ENCODE measurements at places on chromosomes 4 and X. TPM values are rescaled to one million over a fixed set of nuclear protein-coding genes. Genes with fewer than 3 reads are reported as not detected.

The APOOL gene
- 24.0 TPM for total RNA-seq

The MAGEA1 gene
- total RNA-seq: 44.1 TPM

The DMD gene
- 11.8 TPM for total RNA-seq

The CWH43 gene
- not detected for total RNA-seq

The SAGE1 gene
- 22.9 TPM for total RNA-seq

The PNMA5 gene
- total RNA-seq: 0.20 TPM

The RENBP gene
- 14.8 TPM for total RNA-seq

The KLF8 gene
- total RNA-seq: 0.02 TPM

The APBB2 gene
- 2.1 TPM for total RNA-seq

The MAGEA11 gene
- total RNA-seq: not detected

The GNL3L gene
- total RNA-seq: 73.1 TPM

The PSMD10 gene
- total RNA-seq: 58.0 TPM

The STPG2 gene
- total RNA-seq: not detected

The MTNR1A gene
- not detected for total RNA-seq

The MAP3K15 gene
- 0.18 TPM for total RNA-seq

The FDCSP gene
- not detected for total RNA-seq

The CD38 gene
- total RNA-seq: not detected

The ARR3 gene
- not detected for total RNA-seq

The KCND1 gene
- 0.75 TPM for total RNA-seq

The SHROOM2 gene
- total RNA-seq: not detected

The GAGE12H gene
- total RNA-seq: not detected

The ADH1A gene
- not detected for total RNA-seq

The UGT2B17 gene
- total RNA-seq: 0.11 TPM

The ATP2B3 gene
- total RNA-seq: not detected

The HS3ST1 gene
- total RNA-seq: not detected

The IRF2 gene
- 11.9 TPM for total RNA-seq

The F8A2 gene
- not detected for total RNA-seq

The FMR1NB gene
- 3.5 TPM for total RNA-seq

The CT45A2 gene
- 8.1 TPM for total RNA-seq

The KCTD8 gene
- not detected for total RNA-seq

The MAP7D2 gene
- 0.07 TPM for total RNA-seq

The CXCL5 gene
- total RNA-seq: not detected

The GLRB gene
- total RNA-seq: not detected

The SPANXB1 gene
- not detected for total RNA-seq

The TLR3 gene
- total RNA-seq: not detected

The CHRDL1 gene
- total RNA-seq: not detected

The HSD17B13 gene
- total RNA-seq: 0.20 TPM

The CDKL5 gene
- 0.16 TPM for total RNA-seq

The LINC00632 gene
- total RNA-seq: 0.47 TPM

The TASL gene
- not detected for total RNA-seq

The GCNA gene
- 0.47 TPM for total RNA-seq

The MAGED2 gene
- 22.4 TPM for total RNA-seq

The GNRHR gene
- total RNA-seq: not detected

The USP27X gene
- 2.7 TPM for total RNA-seq

The SLC16A2 gene
- 0.13 TPM for total RNA-seq

The ANOS1 gene
- total RNA-seq: 0.09 TPM

The CYBB gene
- 0.87 TPM for total RNA-seq

The FSTL5 gene
- total RNA-seq: 0.36 TPM

The PTCHD1 gene
- not detected for total RNA-seq
